ENCODE measurements at places on chromosomes 7 and 10.

GRCh38 chr10:18860631-18861240 lies 187.9 kb upstream of the MALRD1 start:
- no peak for DNase-seq

- no peak for DNase-seq
Observed at GRCh38 chr7:107130487-107131220, 38.1 kb upstream of the HBP1 start.

- DNase-seq, result no peak
Observed at GRCh38 chr10:110842326-110842904, 29.3 kb upstream of the PDCD4 start.

- no peak for DNase-seq
Observed at GRCh38 chr7:133562621-133563020, 309.7 kb downstream of the EXOC4 start.

DNA sequence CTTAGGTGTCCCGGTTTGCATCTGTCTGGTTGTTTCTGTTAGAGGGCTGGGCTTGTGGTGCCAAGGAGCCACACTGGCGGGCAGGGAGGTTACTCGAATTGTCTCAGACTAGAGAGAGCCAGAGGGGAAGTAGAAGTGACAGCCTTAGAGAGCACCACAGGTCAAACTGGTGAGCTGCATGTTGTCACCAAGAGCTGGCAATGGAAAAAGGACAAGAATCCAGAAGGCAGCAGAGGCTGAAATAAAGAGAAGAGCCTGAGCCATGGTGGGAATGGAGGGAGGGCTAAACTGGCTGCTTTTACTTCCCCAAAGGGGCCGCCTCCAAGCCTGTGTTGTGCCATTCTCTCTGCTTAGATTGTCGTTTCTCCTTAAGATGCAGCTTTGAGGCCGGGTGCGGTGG lies 31.1 kb upstream of the RHBDD2 start:
- DNase-seq, result no peak

- DNase-seq, result no peak
Observed at GRCh38 chr7:106774768-106775551, 90.1 kb upstream of the PIK3CG start.

GRCh38 chr10:48520184-48520506 lies 84.7 kb downstream of the ARHGAP22 start:
- no peak for DNase-seq

GRCh38 chr7:65287023-65287422 lies 86.6 kb upstream of the ZNF92 start:
- DNase-seq, result no peak

- DNase-seq, result no peak
Observed at GRCh38 chr7:105106473-105106872, 92.5 kb downstream of the KMT2E start.

- no peak for DNase-seq
Observed at GRCh38 chr10:74994854-74995253, 116.6 kb upstream of the SAMD8 start.

DNA sequence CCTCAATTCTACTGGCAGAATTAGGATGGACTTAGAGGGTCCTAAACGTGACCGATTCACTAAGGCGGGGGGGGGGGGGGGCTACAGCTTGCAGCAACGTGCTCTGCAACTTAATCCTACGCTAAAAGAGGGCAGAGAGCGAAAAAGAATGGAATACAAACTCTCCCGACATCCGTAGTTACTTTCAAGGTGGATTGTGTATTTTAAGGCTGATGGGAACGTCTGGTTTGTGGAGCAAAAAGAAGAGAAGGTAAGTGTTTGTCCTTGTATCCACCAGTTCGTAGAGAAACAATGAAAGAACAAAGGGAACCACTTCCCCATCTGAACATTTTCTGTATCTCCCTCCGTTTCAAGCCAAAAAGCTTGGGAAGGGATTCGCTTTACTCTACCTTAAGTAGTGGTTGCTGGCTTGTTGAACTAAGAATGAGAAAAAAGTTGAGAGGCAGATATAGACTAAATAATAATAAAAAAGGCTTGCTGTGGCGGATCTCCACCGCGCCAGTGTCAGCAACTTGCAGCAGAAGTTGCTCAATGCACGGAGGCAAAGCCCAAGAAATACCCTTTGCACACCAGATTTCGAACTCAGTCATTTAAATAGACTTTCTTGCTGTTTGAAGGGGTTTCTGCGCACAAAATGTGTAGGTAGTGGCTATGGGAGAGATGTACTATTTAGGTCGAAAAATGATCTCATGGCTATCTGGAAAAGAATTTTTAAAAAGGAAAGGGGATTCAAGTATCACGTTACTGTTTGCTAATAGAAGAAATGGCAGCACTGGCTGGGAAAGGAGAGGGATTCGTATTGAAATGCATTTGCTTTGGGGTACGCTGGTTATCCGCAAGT lies 736 bp downstream of the SKIDA1 start:
- no peak for DNase-seq

GRCh38 chr10:115023715-115024114 lies 69.5 kb upstream of the ATRNL1 start:
- no peak for DNase-seq

DNA sequence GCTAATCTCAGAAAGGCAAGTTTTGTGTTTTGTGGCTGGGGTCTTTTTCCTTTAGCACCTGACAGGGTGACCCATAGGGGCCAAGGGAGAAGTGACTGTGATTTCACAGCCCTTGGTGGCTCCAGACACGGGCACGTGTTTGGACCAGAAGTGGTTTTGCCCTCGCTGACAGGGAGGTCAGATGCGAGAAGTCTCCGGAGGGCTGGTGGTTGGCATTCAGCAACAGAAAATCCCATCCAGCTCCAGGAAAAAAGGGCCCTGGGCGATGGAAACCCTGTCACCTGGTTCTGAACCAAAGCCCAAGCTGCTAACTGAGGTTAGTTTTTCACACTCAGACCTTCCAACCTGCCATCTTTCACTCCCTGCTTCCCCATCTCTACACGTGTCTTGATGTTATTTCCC lies 272.9 kb downstream of the TRIL start:
- no peak for DNase-seq

DNA sequence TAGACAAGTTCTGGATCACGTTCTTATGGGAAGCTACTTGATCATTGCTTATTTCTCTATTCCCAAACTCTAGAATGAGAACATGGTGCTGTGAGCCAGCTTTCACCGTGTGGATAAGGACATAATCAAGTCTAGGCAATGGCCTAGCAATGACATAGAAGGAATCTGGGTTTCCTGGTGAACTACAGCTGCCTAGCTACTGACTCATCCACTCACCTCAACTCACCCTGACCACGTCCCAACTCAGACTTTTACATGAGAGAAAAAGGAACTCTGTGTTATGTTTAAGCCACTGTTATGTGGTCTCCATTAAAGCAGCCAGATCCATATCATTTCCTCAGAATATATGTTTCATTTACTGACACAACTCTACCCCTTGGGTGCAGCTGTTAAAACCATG lies 18.8 kb upstream of the MET start:
- no peak for DNase-seq

DNA sequence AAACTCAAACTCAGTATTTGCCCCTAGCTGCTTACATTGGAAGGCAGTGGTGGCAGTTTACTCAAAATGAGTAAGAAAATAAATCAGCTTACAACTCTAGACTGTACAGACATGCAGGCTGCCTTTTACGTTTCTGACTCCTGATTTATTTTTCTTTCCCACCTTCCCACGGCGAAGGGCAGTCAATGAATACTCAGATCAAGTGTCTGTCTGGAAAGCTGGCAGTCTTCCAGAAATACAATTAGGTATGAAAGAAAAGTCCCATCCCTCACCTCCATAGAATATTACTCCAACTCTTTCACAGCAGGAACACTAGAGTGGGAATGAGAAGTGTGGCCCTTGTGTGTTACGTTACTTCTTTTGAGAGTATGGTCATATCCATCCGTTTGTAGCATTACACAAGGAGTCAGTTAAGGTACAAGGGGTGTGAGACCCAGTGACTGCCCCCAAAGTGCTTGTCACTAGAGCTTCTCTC lies 1.3 kb upstream of the PAPSS2 start:
- no peak for DNase-seq

- no peak for DNase-seq
Observed at GRCh38 chr10:17528306-17528862, 74.0 kb upstream of the ST8SIA6 start.

- no peak for DNase-seq
Observed at GRCh38 chr10:13233358-13233757, 816 bp downstream of the UCMA start.

DNA sequence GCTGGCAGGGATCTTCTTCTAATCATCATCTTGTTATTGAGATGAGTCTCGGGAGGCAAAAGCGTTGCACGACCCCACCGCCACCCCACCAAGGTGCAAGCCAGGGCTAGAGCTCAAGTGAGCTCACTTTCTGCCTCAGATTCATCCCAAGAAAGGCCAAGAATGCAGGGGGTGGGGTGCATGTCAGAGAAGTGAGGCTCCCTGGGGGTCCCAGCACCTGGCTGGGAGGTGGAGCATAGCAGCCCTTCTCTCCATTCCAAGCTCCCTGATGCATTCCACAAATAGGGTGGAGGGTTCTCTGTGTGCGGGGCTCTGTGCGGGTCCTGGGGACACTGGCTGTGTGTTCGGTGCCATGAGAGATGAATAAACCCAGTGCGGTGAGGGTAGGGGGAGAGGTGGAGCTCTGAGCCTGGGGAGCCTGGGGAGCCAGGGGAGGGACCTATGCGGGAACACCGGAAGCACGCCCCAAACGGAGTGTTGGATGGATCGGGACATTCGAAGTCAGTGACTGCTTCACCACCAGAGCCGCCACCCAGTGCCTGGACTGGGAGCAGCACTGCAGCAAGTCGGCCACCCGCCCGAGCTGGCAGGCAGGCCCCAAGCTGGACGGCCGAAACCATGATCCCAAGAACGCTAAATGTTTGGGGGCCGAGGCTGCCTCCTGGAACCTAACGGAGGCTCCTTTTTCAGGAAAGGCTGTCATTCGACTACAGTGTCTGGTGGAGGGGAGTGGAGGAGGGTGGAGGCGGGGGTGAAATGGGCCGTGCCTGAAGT lies 17.9 kb upstream of the HMX3 start:
- DNase-seq, result no peak

GRCh38 chr7:65832281-65832680 lies 40.6 kb upstream of the VKORC1L1 start:
- no peak for DNase-seq

DNA sequence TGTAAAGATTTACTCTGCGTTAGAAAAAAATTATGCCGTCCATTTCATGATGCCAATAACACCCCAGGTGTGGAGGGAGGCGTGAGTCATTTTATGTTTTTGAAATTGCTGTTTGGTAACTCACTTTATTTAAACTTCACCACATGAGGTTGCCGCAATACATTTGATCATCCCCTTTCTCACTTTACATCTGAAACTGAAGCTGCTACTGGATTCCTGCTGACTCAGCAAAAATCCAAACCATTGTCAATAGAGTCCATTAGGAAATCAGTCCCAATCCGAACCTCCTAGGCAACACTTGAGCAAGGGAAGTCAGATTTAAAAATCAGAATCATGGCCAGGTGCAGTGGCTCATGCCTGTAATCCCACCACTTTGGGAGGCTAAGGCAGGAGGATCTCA lies 136.6 kb upstream of the SVIL start:
- no peak for DNase-seq
